D721Med (cell line): ENCODE measurements at places on chromosomes 5 and 9.

- no peak for DNase-seq
These were observed 68.0 kb upstream of the CTNNA1 start for GRCh38 chr5:138685193-138685745.

GRCh38 chr5:21051945-21052344 lies 1063.9 kb upstream of the CDH18 start:
- DNase-seq = no peak

- DNase-seq = no peak
These were observed 131.4 kb downstream of the FGF10 start for GRCh38 chr5:44257653-44258365.

- DNase-seq = no peak
These were observed 5.3 kb downstream of the NFX1 start for GRCh38 chr9:33295571-33295970.

- DNase-seq = no peak
These were observed 82.3 kb downstream of the NUDT12 start for GRCh38 chr5:103480246-103480645.

DNA sequence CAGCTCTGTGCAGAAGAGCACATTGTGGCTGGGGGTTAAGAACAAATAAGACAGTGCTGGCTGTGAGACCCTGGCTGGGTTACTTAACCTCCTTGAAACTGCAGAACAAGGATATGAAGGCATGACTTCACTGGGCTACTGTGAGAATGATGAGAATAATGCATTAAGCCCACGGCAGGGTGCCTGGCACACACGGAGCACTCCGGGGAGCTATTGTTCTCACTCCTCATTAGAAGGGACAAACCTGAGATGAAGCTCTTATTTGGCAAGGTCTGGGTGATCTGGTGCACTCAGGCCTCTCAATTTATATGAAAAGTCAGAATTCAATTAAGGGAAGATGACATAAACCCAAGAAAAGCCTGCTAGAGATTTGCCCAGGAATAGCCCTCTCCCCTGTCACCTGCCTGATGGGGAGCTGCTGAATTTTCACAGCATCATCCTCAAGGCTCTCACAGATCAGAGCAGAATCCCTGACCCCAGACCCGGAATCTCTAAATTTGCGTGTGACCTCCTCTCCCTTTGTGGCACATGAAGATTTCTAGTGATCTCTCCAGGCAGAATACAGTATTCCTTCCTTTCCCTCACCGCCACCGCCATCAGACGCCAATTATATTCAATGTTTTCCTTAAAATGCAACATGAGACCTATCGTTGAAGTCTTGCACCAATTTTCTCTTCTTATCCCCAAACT lies 102.1 kb downstream of the COL23A1 start:
- DNase-seq = no peak

DNA sequence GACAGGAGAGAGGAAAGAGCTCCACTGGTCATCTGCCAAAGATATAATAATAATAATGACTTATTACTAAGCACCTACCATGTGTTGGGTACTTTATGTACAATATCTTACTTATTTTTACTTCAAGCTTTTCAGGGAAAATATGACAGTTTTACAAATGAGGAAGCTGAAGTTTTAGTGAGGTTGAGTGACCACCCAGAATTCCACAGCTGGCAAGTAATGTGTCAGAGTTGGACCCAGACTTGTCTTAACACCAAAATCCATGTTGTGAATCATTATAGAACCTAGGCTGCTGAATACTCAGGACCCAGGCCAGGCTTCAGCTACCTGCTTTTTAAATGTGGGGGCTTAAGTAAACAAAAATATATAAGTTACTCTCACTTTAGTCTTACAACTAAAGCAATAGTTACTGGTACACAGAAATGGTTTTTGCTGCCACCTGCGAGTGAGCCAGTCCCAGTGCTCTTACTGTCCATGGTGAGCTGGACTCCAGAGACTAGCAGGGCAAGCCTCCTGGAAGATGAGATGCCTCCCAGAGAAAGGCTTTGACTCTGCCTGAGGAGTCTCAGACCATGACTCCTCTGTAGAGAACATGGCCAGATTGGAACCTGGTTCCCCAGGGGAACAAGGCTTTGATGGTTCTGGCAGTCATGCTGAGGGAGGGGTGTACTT lies 29.9 kb downstream of the RUSC2 start:
- DNase-seq = no peak

DNA sequence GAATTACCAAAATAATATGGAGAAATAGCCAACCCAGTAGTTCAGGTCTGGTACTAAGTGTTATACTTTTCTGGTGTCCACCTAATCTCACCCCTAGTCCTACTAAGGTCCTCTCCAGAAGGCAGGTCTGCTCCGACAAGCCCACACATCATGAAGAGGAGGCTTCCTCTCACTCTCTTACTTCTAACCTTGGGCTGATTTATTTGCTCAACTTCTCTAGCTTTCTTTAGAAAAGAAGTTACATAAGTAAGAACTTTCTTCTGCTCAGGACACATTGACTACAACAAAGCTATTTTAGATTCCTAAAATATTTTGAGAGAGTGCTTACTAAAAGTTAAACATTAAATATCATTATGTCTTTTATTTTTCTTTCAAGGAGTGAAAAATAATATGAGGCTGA lies 329.7 kb upstream of the NREP start:
- no peak for DNase-seq

DNA sequence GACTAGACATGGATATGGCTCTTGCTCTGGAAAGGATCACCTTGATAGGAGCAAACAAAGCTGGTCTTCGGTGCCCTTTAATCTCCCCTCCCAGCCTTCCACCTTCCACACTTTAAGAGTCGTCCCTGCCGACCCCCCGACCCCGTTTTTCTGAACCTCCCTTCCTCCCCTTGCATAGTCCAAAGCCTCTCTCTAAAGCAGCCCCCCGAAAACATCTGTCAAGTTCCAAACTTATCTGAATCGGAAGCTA lies 423 bp upstream of the NUP214 start:
- no peak for DNase-seq

GRCh38 chr5:39394946-39395345 lies 29.8 kb downstream of the DAB2 start:
- DNase-seq = no peak

GRCh38 chr5:173391031-173391430 lies 62.8 kb upstream of the STC2 start:
- DNase-seq = no peak

- no peak for DNase-seq
These were observed 130.0 kb upstream of the LHFPL2 start for GRCh38 chr5:78778538-78778937.

- DNase-seq = no peak
These were observed 71.5 kb downstream of the IL6ST start for GRCh38 chr5:55923177-55923771.

DNA sequence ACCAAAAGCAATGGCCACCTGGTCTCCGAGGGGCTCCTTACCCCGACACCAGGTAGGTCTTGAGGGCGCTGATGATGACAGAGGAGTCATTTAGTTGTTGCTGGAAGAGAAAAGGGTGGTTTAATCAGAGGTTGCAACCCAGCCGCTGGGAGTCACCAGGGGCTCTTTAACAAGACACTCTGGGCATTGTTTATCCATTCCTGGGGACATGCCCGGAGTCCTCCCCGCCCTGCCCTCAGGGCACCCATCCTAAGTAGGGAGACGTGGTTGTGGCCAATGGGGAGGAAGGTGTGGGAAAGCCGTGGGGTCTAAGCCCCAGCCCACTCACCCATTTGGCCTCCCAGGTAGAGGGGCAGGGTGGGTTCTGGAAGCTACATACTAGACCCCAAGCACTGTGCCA lies 3.1 kb downstream of the PTGES2 start:
- no peak for DNase-seq

DNA sequence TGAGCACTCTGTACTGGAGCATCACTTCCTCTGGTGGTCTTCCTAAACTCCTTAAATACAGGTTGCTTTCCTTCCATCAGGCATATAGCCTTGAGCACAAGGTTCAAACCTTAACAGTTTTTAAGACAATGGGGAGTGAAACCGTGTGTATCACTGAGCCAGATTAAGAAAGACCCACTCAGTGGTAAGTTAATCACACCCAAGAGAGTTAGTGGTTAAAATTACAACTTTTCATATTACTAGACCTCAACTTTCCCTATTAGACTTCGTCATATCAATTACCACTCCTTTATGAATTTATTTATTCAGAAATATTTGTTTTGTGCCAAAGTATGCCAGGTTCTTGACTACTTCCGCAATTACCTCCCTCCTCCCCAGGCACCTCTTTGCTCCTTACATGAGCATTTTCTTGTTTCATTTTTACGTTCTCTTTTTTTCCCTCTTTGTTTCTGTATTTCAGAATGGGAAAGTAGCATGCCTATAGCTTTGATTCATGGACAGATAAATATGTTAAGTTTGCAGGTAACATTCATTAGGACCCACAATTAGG lies 351.0 kb downstream of the KIAA0825 start:
- no peak for DNase-seq

GRCh38 chr5:593511-593910 lies 18.6 kb upstream of the CEP72 start:
- DNase-seq = no peak

GRCh38 chr9:80086822-80087345 lies 515.1 kb downstream of the TLE4 start:
- DNase-seq = no peak

GRCh38 chr9:93613791-93614190 lies 37.4 kb downstream of the PHF2 start:
- DNase-seq = no peak

DNA sequence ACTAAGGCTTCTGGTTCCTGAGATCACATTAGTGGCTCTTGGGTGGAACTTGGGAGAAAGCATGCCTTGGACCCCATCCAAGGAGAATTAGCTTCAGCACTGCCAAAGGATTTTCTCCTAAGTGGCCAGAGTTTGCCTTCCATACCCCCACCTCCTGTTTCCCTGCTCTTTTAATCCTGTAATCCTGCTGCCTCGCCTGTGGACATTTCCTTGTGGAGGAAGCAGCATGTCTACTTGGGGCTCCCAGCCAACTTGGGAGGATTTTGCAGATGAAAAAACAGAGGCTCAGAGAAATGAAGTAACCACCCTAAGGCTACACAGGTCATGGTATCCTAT lies 1.6 kb downstream of the ARSI start:
- no peak for DNase-seq

DNA sequence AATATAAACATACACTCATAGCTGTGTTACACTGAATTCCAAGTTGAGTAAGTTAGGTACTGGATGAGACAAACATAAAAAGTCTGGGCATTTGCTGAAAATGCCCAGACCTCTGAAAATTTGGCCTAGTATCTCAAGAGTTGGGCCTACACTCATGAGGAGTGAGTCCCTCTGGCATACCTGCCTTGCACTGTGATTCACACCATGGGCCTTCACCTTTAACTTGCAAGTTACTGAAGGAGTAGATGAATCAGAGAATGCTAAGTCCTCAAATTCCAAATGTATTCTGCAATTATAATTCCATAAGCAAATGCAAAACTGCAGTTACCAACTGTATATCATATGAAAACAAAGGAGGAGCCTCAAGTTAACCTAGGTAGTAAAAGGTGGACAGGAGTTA lies 32.3 kb upstream of the C9orf40 start:
- DNase-seq = no peak

GRCh38 chr9:36924071-36924470 lies 110.0 kb downstream of the PAX5 start:
- no peak for DNase-seq

- no peak for DNase-seq
These were observed 14.5 kb downstream of the C9orf50 start for GRCh38 chr9:129606161-129607026.

- DNase-seq = no peak
These were observed 95.8 kb downstream of the ALDH1A1 start for GRCh38 chr9:72856972-72857623.

DNA sequence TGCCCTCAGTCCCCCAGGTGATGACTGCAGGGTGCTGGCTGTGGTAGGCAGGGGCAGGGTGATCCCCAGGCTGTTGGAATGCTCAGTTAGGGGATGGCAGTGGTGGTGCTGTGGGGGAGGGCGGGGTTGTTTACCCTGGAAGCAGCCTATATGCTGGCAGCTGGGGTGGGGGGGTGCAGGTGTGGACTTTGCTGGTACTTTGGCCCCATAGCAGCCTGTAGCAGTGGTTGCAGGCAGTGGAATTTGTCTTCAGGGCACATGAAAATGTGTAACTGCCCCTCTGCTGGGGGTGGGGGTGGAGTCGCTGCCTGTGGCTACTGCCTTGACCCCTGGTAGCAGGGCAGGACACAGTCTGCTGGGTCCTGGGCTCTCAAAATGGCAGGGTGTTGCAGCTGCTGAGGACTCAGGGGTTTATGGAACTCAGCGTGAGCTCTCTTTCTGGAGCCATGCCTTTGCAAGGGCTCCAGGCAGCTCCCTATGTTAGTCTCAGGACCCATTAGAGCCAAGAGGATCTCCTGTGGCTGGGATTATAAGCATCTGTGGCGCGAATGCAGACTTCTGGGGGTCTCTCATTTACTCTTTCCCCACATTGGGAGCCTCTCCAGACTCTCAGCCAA lies 65.0 kb downstream of the RMI1 start:
- no peak for DNase-seq

- no peak for DNase-seq
These were observed 3.2 kb upstream of the RNU6ATAC start for GRCh38 chr9:134167530-134167931.

- DNase-seq = no peak
These were observed 169.7 kb downstream of the C9orf50 start for GRCh38 chr9:129451089-129451656.

- no peak for DNase-seq
These were observed 43.0 kb upstream of the SHB start for GRCh38 chr9:38112049-38112448.

GRCh38 chr5:116830079-116830478 lies 255.5 kb upstream of the SEMA6A start:
- no peak for DNase-seq

GRCh38 chr5:40361378-40361777 lies 318.3 kb upstream of the PTGER4 start:
- no peak for DNase-seq

GRCh38 chr5:121982893-121983285 lies 21.1 kb downstream of the SRFBP1 start:
- no peak for DNase-seq

DNA sequence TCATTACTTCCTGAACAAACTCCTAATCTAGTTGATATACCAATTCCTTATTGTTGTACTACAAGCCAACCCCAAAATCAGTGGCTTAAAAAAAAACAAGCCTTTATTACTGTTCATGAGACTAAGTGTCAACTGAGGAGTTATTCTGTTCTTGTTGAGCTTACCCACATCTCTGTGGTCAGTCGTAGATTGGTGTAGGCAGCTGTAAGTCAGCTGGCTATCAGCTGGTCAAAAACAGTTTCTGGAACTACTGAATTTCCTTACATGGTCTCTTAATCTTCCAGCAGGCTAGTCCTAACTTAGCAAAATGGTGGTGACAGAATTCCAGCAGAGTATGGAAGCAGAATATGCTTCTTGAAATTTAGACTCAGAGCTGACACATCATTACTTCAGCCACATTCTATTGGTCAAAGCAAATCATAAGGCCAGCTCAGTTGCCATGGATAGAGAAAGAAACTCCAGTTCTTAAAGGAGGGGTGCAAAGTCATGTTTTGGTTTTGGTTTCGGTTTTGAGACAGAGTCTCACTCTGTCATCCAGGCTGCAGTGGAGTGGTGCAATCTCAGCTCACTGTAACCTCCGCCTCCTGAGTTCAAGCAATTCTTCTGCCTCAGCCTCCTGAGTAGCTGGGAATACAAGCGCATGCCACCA lies 386.1 kb upstream of the MPDZ start:
- no peak for DNase-seq
